Upper lobe of left lung (tissue), 6 donors: ENCODE measurements at places on chromosomes 12 and 14. TPM values are rescaled to one million over a fixed set of nuclear protein-coding genes. Genes with fewer than 3 reads are reported as not detected.

DNA sequence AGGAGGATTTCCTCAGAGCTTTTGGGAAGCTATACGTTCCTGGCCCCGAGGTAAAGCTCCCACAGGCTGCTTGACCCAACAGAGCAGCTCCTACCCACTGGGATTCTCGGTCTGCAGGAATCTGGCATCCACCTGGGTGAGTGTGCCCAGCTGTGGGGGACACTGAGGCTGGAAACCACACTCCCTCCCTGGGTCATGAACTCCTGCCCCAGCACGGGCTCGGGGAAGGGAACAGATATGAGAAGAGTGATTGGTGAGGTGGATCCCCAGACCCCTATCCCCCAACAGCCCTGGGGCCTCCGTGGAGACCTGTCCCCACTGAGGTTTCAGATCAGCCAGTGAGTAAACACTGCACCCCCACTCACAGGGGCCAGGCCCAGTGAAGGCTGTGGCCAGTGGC lies 3.3 kb downstream of the FAIM2 start:
- no peak for DNase-seq

GRCh38 chr12:67910360-67911274 lies 78.6 kb upstream of the IFNG-AS1 start:
- DNase-seq = no peak

DNA sequence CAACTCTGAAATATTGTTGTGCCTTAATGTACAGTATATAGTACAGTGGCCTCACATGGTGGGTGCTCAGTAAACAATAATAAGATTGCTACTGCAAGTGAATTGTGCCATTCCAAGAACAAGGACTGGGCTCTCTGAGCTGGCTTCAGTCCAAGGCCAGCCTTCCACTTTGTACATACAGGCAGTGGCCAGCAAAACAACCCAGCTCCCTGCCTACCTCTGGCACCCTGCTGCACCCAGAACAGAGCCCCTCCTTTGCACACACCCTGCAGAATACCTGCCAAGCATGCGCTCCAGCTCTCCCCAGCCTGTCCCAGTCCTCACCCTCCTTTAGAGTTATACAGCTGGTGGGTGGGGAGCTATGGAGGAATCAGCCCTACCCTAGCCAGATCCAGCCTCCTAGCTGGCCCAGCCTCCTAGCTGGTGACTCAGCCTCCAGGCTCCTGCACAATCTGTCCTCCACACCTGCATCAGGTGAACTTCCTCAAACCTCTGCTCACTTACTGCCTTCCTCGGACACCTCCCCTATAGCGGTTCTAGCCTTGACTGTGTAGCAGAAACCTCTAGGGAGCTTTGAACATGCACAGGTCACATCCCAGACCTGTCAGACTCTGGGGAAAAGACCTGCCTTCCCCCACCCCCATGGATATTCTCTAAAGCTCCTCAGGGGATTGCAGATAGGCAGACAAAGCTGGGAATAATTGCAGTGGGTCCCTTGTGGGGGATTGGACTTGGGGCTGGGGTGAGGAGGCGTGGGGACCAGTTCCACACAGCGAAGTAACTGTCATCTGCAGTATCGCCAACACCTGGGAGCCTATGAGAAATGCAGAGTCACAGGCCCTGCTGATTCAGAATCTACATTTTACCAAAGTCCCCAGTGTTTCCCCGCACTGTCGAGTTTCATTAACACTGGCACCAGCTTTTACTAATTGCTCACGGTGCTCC lies 17.9 kb downstream of the ZDHHC22 start:
- no peak for DNase-seq

- DNase-seq = no peak
Measured at GRCh38 chr14:96754845-96755184, 42.4 kb upstream of the VRK1 start.

The GOLGA3 gene
- total RNA-seq = 116 TPM

- no peak for DNase-seq
Measured at GRCh38 chr12:80513211-80513610, 69.2 kb downstream of the PTPRQ start.

GRCh38 chr12:64639466-64639865 lies 29.2 kb downstream of the RASSF3 start:
- DNase-seq = no peak

- peak; percentile 94 for DNase-seq
Measured at GRCh38 chr14:90444077-90444696, 47.4 kb downstream of the CALM1 start.

GRCh38 chr12:7608184-7608911 lies 57.4 kb downstream of the APOBEC1 start:
- DNase-seq = no peak

- DNase-seq = no peak
Measured at GRCh38 chr14:91290986-91291385, 46.5 kb upstream of the GPR68 start.

GRCh38 chr14:89137526-89138163 lies 279.4 kb downstream of the FOXN3 start:
- peak; percentile 90 for DNase-seq

The ZNF84 gene
- 18.1 TPM for total RNA-seq
